Endodermal cell (in vitro differentiated cells): ENCODE measurements at places on chromosomes 16 and 17. TPM values are rescaled to one million over a fixed set of nuclear protein-coding genes. Genes with fewer than 3 reads are reported as not detected.

DNA sequence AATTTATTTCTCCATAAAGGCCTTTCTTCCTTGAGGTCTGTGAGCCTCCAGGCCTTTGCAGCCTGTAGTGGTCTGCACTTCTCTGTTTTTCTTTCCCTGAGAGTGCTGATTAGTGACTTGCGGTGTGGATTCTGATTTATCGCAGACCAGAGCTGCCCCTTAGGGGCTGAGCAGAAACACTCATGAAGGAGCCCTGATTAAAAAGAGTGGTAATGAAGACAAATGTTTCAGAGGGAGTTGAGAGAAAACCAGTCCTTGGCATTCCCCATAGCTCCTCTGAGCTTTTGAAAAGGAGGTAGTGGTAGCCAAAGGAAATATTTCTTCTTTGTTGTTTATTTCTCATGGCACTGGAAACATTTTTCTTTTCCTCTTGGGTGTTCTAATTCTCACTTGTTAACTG lies 268.1 kb upstream of the TBX2 start:
- DNase-seq: no peak
- peaks cover 4% of the 10 kb centered on the region for H3K4me1 ChIP-seq
- no peak overlapping the region for H3K4me3 ChIP-seq
- H3K27ac ChIP-seq: no peak overlapping the region
- no peaks in the 10 kb centered on the region for H3K36me3 ChIP-seq

MPO gene
- total RNA-seq: not detected in 3 replicates

DNA sequence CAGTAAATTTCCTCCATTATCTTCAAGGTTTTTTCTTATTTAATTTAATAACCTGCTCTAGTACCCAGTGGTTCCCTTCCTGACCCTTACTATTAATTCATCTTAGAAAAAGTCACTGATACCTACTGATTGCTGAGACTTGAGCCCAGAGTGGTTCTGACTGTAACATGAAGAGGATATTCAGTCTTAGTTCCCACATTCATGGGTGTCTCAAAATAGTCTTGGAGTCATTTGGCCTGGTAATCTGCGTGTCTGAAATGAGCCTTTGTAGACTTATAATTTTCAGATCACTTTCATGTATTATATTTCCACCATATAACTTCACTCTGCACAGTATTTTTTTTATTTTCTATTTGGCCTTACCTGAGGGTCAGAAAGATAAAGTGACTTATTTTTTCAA lies 732.0 kb upstream of the KIF2B start:
- H3K4me1 ChIP-seq: peaks cover 3% of the 10 kb centered on the region
- no peak overlapping the region for H3K27ac ChIP-seq
- no peaks in the 10 kb centered on the region for H3K27me3 ChIP-seq
- H3K36me3 ChIP-seq: no peaks in the 10 kb centered on the region
- H3K4me3 ChIP-seq: no peak overlapping the region

- peak; percentile 71 for DNase-seq
- H3K4me3 ChIP-seq: no peak overlapping the region
- H3K27me3 ChIP-seq: peaks cover 15% of the 10 kb centered on the region
- H3K27ac ChIP-seq: no peak overlapping the region
- peaks cover 20% of the 10 kb centered on the region for H3K4me1 ChIP-seq
- H3K36me3 ChIP-seq: no peaks in the 10 kb centered on the region
Observed at GRCh38 chr17:57957120-57957850, 2.1 kb upstream of the CUEDC1 start.

KRTAP16-1 gene
- total RNA-seq: not detected in 2 replicates

- H3K36me3 ChIP-seq: no peaks in the 10 kb centered on the region
- DNase-seq: no peak
- H3K27me3 ChIP-seq: no peaks in the 10 kb centered on the region
Observed at GRCh38 chr16:88499292-88499691, 46.2 kb downstream of the ZFPM1 start.

DNA sequence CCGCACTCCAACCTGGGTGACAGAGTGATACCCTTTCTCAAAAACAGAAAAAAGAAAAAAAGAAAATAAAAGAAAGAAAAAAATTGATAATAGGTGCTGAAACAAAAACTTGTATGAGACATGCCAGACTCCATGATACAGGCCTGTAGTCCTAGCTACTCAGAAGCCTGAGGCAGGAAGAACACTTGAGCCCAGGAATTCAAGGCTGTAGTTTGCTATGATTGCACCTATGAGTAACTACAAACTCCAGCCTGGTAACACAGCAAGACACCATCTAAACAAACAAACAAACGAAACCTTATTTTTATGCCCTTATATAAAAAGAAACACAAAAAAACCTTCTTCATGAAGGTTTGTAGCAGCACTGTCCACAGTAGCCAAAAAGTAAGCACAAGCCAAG lies 5.0 kb upstream of the CMTM4 start:
- no peak overlapping the region for H3K27ac ChIP-seq
- DNase-seq: no peak
- no peak overlapping the region for H3K4me3 ChIP-seq
- H3K27me3 ChIP-seq: no peaks in the 10 kb centered on the region
- no peaks in the 10 kb centered on the region for H3K36me3 ChIP-seq
- no peaks in the 10 kb centered on the region for H3K4me1 ChIP-seq

DNA sequence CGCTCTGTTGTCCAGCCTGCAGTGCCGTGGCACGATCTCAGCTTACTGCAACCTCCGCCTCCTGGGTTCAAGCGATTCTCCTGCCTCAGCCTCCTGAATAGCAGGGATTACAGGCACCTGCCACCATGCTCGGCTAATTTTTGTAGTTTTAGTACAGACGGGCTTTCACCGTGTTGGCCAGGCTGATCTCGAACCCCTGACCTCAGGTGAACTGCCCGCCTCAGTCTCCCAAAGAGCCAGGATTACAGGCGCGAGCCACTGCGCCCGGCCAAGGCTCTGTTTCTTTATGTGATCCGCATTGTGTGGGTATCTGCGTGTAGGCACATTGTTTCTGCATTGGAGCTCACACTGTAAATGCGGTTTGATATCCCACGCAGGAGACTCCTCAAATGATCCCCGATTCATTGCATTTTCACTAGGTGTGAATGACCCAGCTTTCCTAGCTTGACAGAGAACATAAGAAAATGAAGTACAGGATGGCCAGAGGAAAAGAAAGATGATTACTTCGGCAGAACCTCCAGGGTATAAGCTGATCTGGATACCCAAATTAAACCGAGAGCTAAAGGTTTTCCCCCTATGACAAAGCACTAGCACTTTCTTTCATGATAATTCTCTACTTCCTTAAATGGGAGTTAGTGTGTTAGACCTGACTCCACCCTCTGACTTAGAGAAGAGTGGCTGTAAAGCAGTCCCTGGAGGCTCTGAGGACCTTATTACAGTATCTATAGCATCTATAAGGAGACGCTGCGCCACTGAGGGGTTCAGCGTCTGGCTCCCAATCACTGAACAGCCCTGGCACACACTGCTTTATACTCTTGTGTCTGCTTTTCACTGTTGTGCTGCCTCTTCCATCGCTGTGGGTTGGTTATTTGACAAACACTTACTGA lies 17.3 kb downstream of the COTL1 start:
- H3K4me1 ChIP-seq: peaks cover 6% of the 10 kb centered on the region
- H3K27me3 ChIP-seq: no peaks in the 10 kb centered on the region
- H3K36me3 ChIP-seq: peaks cover 3% of the 10 kb centered on the region
- no peak for DNase-seq

GNGT2 gene
- total RNA-seq: 0.42 TPM in 1 of 3 replicates, not detected in the others

IGFALS gene
- not detected in 3 replicates for total RNA-seq

DNA sequence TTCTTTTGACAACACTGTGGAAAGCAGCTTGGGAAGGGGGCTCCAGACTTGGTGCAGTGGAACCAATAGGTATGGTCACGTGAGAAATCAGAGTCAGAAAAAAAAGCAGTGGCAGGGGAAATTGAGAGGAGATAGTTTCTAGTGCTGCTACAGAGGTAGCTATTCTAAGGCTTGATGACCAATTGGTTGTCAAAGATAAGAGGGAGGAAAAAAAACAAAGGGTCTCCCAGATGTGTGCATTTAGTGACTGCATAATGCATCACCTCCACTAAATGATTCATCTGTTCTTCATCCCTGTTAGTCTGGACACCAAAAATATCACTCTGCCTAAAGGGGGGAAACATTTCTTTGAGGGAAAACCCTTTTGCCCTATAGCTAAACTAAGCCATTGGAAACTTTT lies 56.5 kb downstream of the PIGL start:
- H3K36me3 ChIP-seq: peaks cover 7% of the 10 kb centered on the region
- H3K27ac ChIP-seq: no peak overlapping the region
- H3K4me1 ChIP-seq: no peaks in the 10 kb centered on the region
- no peak overlapping the region for H3K4me3 ChIP-seq
- no peak for DNase-seq

- H3K36me3 ChIP-seq: no peaks in the 10 kb centered on the region
- H3K4me3 ChIP-seq: no peak overlapping the region
- H3K4me1 ChIP-seq: no peaks in the 10 kb centered on the region
- no peak overlapping the region for H3K27ac ChIP-seq
Observed at GRCh38 chr17:27982688-27983087, 59.8 kb upstream of the NLK start.

ABCC11 gene
- 0.40 to 0.77 TPM in 2 of 3 replicates, not detected in the other for total RNA-seq

DNA sequence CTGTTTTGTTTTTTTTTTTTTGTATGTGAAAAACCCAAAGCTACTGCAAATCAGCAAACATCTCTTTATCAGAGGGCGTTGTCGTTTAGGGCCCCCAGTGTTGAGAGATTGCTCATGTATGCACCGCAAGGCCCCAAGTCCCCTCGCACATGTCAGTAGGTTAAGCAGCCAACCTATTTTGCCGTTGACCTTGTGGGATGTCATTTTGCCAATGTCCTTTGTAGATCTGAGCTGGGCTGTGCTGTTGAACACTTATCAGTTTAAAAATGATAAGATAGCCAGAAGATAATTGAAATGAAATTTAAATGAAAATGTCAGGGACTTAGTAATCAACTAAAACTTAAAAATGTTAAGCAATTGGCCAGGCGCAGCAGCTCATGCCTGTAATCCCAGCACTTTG lies 26.2 kb downstream of the ARSG start:
- H3K4me1 ChIP-seq: peaks cover 10% of the 10 kb centered on the region
- no peak for DNase-seq
- no peak overlapping the region for H3K4me3 ChIP-seq

HSPB9 gene
- total RNA-seq: 0.22 to 0.23 TPM in 2 of 3 replicates, not detected in the other
